ENCODE measurements at places on chromosomes 3 and 15.

- DNase-seq = no peak
Measured at GRCh38 chr3:109018828-109019227, 65.1 kb upstream of the GUCA1C start.

DNA sequence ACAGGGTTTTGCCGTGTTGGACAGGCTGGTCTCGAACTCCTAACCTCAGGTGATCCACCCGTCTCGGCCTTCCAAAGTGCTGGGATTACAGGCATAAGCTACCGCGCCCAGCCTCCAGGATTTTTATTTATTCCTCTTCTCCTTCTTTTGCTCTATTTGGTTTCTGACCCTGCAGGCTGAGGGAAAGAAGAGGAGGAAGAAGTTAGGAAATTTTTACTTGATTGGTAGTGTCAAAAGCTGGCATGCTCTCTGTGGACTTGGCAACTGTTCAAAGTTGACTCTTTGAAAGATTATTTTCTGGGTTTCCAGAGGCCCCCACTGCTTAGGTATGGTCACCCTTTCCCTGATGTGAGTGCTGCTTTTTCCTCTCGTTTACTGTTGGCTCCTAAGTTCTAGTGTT lies 372.2 kb downstream of the DIPK2A start:
- no peak for DNase-seq

DNA sequence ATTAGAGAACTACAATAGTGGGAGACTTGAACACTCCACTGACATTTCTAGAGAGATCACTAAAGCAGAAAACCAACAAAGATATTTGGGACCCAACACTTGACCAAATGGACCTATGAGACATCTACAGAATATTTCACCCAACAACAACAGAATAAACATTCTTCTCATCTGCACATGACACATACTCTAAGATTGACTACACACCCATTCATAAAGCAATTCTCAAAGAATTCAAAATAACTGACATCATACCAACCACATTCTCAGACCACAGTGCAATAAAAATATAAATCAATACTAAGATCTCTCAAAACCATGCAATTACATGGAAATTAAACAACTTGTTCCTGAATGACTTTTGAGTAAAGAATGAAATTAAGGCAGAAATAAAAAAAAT lies 473.7 kb downstream of the LPP start:
- DNase-seq = no peak

GRCh38 chr3:144816323-144816722 lies 844.7 kb downstream of the DIPK2A start:
- no peak for DNase-seq

- DNase-seq = no peak
Measured at GRCh38 chr15:51870774-51871173, 41.3 kb downstream of the TMOD3 start.

DNA sequence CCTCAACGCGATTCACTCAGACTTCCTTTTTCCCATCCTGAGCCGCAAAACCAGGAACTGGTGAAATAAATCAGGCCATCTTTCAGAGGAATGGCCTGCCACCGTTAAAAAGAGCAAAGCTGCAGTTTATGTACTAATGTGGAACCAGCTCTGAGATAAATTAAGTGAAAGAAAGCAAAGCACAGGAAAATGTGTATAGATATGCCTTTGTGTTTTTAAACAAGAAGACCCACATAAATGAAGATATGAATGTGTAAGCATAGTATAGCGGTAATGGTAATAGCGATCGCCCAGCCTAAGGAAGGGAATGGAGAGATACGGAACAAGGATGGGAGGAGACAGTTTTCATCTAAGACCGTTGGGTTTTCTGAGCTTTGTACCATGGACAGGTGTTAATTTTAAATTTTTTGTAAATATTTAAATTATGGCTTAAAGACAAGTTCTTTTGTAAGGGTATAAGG lies 30.8 kb upstream of the RPN1 start:
- no peak for DNase-seq

DNA sequence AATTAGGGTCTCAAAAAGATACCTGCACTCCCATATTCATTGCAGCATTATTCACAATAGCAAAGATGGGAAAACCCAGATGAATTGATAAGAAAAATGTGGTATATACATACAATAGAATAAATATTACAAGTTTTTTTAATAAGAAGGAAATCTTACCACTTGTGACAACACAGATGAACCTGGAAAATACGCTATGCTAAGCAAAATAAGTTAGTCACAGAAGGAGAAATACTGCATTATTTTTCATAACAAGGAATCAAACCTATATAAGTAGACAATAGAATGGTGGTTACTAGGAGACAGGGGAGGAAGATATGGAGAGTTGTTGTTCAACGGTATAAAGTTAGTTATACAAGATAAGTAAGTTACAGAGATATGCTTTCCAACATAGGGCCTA lies 130.0 kb downstream of the GSK3B start:
- no peak for DNase-seq

GRCh38 chr3:45657853-45658252 lies 31.3 kb upstream of the SACM1L start:
- no peak for DNase-seq

DNA sequence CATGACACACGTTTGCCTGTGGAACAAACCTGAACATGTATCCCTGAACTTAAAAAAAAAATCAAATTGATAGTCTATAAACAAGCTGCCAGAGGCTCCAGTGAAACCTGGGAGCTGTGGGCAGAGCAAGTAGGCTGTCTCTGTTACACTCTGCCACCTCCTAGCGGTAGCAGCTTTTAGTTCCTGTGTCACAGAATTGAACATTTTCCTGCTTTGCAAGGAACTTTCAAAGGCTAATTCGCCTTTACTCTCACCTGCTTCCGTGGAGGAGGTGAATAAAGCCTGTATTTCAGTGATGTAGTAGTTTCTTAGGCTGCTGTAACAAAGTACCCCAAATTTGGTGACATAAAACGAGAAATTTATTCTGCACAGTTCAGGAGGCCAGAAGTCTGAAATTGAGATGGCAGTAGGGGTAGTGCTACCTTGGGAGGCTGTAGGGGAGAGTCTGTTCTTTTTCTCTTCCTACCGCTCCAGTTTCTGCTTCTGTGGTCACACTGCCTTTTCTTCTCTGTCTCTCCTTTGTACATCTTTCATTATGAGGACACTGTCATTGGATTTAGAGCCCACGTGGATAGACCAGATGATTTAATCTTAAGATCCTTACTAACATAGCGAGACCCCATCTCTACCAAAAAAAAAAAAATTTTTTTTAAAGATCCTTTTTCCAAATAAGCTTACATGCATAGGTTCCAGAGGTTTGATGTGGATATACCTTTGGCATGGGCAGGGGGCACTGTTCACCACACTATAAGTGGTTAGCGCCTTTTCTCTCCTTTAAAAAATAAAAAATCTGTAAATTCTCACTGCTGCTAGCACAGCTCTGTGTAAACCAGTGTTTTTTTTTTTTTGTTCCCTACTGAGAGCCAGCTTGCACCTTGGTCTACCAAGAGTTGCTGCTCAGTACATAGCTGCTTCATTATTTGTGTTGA lies 25.3 kb downstream of the FBXO22 start:
- peak; percentile 60 for DNase-seq

DNA sequence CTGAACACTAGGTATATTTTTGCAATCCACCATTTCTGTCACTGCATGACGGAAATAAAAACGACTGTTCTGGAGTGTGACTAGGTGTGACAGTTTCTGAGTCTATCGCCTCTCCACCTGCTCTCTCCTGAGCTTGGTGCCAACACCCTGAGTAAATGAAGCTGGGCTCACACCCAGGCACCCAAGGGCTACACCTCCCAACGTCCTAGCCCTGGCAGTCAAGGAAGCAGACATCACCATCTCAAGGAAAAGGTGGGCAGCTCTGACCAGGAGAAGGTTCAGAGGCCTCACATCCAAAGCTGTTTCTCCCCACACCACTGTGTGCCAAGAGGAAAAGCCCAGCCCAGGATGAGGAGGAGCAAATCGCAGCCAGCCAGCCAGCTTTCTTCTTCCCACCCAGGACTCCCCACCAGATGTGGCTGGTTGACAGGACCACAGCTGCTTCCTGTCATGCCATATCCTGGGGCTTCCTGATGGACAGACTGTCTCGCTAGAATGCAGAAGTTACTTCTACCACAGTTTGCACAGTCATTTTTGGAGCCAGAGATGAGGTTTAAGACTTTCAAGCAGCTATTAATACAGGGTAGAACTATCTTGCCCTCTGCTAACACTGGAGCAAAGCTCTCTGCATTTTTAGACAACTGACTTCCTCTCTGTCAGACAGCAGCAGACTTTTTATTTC lies 3.3 kb downstream of the SCAMP2 start:
- DNase-seq = no peak

- no peak for DNase-seq
Measured at GRCh38 chr3:107969994-107970819, 120.6 kb downstream of the CD47 start.

GRCh38 chr3:190676481-190676880 lies 162.6 kb downstream of the IL1RAP start:
- DNase-seq = no peak

GRCh38 chr15:32029862-32030781 lies at the start of gene CHRNA7:
Gene CHRNA7, plus strand, starts transcription at chr15:32030515. Its CDS starts 80 bp downstream, at chr15:32030595.
- DNase-seq = peak; percentile 53

- no peak for DNase-seq
Measured at GRCh38 chr3:31364188-31364587, 168.5 kb upstream of the STT3B start.

DNA sequence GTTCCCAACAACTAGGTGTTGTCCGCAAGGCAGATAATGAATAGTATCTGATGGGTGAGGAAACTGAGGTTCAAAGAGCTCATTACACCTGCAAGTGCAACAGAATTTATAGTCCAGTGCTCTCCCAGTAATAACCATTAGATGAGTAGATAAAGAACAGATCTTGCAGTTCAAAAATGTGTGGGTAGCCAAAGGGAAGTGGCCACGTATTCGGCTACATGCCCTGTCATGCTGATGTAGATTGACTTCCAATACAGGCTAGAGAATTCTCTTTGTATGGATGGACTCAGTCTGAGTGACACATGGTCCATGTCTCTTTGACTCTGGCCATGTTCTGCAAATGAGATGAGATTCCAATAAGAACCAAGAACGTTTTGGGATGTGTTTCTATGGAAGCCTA lies 187.9 kb upstream of the LPP start:
- DNase-seq = no peak

- no peak for DNase-seq
Measured at GRCh38 chr3:71310359-71310979, 273.1 kb downstream of the FOXP1 start.

DNA sequence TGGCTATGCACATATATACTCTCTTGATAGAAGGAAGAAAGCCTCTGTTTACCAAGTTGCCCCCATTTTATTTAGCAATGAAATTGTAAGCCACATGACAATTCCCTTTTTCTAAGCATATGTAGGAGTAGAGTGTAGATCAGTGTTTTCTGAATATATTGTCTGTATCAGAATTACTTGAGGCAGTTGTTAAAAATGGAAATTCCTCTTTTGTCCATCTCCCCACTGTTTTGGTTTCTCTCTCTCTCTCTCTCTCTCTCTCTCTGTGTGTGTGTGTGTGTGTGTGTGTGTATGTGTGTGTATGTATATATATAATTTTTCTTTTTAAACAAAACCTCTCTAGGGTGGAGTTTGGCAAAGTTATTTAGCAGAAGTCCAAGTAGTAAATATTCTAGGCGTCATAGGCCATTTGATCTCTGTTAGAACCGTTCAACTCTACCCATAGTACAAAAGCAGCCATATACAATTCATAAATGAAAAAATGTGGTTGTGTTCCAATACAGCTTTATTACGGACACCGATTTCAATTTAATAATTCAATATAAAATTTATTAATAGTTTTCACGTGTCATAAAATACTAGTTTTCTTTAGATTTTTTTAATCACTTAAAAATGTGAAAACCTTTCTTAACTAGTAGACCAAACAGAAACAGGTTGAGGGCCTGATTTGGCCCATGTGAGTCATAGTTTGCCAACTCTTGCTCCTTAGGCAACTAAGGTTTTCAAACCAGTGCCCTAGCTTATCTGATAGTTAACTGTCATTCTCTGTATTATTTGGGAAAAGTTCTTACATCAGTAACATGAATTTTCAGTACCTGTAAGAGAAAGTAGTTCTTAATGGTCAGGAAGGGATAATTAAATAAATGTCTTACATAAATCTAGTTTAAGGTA lies 39.8 kb downstream of the UBE2E1 start:
- no peak for DNase-seq

DNA sequence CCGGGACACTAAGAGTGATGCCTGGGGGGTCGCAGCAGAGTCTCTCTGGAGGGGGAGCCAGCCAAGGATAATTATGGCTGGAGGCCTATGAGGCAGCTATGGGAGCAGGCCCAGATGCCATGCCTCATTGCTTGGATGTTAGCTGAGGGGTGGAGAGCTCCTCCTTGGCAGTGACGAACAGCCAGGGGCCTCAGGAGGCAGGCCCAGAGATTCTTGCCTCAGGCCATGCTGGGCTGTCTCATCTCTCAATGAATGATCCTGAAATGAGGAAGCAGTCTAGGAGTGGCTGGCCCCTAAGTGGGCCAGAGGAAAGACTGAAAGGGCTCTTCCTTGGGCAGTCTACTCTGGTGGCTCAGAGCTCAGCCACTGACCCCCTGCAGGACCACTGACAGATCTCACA lies 21.3 kb downstream of the KIF9 start:
- DNase-seq = no peak

- peak; percentile 68 for DNase-seq
Measured at GRCh38 chr15:93035953-93036810, 52.8 kb downstream of the RGMA start.

DNA sequence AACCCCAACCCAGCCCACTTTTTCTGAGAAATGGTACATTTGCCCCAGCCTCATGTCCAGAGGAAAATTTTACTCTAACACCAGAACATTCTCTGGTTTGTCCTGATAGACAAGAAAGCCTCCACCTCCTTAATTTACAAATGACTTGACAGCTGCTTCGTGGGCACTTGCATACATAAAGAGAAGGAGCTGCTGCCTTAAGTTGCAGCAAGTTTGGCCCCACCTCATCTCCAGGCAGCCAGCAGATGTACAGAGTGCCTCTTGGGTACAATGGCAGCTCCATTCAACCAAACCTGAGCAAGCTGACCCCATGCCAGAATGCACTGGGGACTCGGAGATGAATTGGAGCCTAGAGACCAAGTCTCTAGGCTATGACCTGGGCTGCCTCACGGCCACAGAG lies 6.2 kb upstream of the H1-8 start:
- DNase-seq = no peak

GRCh38 chr15:88894819-88895767 lies at the start of gene HAPLN3:
Gene HAPLN3, minus strand, starts transcription at chr15:88895544. Its CDS starts 8,246 bp downstream, at chr15:88887298.
- peak; percentile 25 for DNase-seq

GRCh38 chr3:90007778-90008499 lies 900.5 kb downstream of the EPHA3 start:
- no peak for DNase-seq

GRCh38 chr3:28940530-28940929 lies 340.3 kb upstream of the RBMS3 start:
- no peak for DNase-seq

GRCh38 chr3:128412180-128413002 lies 54.3 kb downstream of the DNAJB8 start:
- DNase-seq = no peak

DNA sequence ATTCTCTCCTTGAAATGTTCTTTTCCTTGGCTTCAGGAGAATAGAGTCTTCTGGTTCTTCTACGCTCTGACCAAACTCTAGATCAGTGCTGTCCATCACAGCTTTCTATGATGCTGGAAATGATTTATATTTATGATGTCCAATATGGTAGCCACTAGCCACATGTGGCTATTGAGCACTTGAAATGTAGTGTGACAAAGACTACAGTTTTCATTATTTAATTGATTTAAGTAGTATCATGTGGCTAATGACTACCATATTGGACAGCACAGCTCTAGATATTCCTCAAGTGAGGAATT lies 2.9 kb downstream of the LNP1 start:
- DNase-seq = no peak

- no peak for DNase-seq
Measured at GRCh38 chr3:44098656-44099415, 142.8 kb upstream of the TOPAZ1 start.
